CD4-positive, alpha-beta memory T cell (primary cell): ENCODE measurements at places on chromosomes 7 and 10.

DNA sequence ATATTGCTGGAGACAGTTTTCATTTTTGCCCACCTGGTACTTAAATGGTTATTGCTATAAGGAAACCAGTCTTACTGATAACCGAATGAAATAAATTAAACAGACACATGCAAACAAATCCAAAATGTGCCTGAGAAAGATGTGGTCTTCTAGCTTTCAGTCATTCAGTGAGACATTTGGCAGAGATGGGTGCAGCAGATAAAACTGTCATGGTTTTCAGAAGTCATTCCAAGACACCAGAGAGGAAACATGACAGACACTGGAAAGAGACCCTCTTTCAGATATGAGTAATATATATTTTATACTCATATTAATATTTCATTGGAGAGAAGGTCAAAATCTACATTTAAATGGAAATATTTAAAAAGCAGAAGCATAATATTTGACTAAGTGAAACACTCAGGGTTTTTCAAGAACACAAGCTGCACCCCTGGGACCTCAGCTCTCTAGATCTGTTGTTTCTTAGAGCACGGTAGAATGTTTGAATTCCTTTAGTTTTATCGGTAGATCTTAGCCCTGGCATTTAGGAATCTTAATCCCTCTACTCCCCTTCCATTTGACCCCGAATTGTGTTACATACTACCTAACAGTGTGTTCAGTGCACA lies 246.1 kb downstream of the AUTS2 start:
- H3K4me3 ChIP-seq = no peak overlapping the region
- no peaks in the 10 kb centered on the region for H3K4me1 ChIP-seq
- DNase-seq = no peak

- H3K4me1 ChIP-seq = no peaks in the 10 kb centered on the region
- H3K4me3 ChIP-seq = no peak overlapping the region
- H3K36me3 ChIP-seq = no peaks in the 10 kb centered on the region
- no peaks in the 10 kb centered on the region for H3K27me3 ChIP-seq
- H3K27ac ChIP-seq = no peak overlapping the region
- DNase-seq = no peak
Observed at GRCh38 chr7:91465595-91466061, 201.4 kb downstream of the FZD1 start.

GRCh38 chr10:13860886-13861285 lies 274.1 kb downstream of the PRPF18 start:
- no peak for DNase-seq
- no peaks in the 10 kb centered on the region for H3K27me3 ChIP-seq
- no peak overlapping the region for H3K27ac ChIP-seq
- H3K36me3 ChIP-seq = no peaks in the 10 kb centered on the region

DNA sequence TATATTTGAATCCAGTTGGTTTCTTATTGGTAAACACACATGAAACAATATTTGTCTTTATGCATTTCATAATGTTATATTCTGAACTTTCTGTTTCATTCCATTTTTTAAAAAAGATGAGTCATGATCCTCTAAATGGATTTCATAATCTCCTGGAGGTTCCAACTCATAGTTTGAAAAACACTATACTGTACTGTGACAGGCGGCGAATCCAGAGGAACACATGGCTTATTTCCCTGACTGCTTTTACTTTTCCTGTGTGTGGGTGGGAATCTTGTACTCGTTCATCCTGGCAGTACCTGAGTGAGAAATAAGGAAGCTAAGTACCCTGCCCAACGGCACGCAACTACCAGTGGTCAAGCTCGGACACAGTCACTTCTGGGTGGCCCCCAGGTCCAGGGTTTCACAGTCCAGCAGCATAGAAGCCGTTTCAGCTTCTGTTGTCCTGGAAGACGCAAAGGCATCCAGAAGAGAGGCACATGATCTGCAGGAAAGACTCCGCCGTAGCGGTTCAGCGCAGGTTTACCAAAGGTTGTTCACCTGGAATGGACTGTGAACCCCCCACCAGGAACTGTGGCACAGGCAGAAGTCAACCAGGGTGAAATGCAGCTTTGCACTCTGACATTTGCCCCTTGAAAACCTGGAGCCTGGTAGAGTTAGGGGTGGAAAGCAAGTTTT lies 117.7 kb downstream of the CCNY start:
- H3K36me3 ChIP-seq = no peaks in the 10 kb centered on the region
- no peak overlapping the region for H3K27ac ChIP-seq
- H3K27me3 ChIP-seq = no peaks in the 10 kb centered on the region
- H3K4me1 ChIP-seq = peaks cover 88% of the 10 kb centered on the region

- no peaks in the 10 kb centered on the region for H3K4me1 ChIP-seq
- no peak for DNase-seq
- no peaks in the 10 kb centered on the region for H3K27me3 ChIP-seq
- no peak overlapping the region for H3K27ac ChIP-seq
- no peaks in the 10 kb centered on the region for H3K36me3 ChIP-seq
- no peak overlapping the region for H3K4me3 ChIP-seq
Observed at GRCh38 chr7:93883078-93883916, 7.3 kb downstream of the TFPI2 start.

GRCh38 chr10:16746856-16747255 lies 70.4 kb downstream of the RSU1 start:
- no peak for DNase-seq
- H3K4me1 ChIP-seq = no peaks in the 10 kb centered on the region
- H3K36me3 ChIP-seq = peaks cover 3% of the 10 kb centered on the region
- H3K27me3 ChIP-seq = no peaks in the 10 kb centered on the region

GRCh38 chr10:114684822-114685209 lies 26.7 kb upstream of the ABLIM1 start:
- no peak for DNase-seq
- no peaks in the 10 kb centered on the region for H3K4me1 ChIP-seq
- no peaks in the 10 kb centered on the region for H3K27me3 ChIP-seq
- no peak overlapping the region for H3K27ac ChIP-seq

GRCh38 chr10:28677888-28678686 lies 766 bp downstream of the BAMBI start:
- peak overlapping the region; percentile 49 for H3K4me3 ChIP-seq
- no peaks in the 10 kb centered on the region for H3K36me3 ChIP-seq
- no peak for DNase-seq
- peaks cover 26% of the 10 kb centered on the region for H3K4me1 ChIP-seq
- peaks cover 34% of the 10 kb centered on the region for H3K27me3 ChIP-seq
- no peak overlapping the region for H3K27ac ChIP-seq

GRCh38 chr7:114723308-114723707 lies 198.6 kb upstream of the MDFIC start:
- H3K27ac ChIP-seq = no peak overlapping the region
- no peak overlapping the region for H3K4me3 ChIP-seq
- no peaks in the 10 kb centered on the region for H3K4me1 ChIP-seq

GRCh38 chr10:123901621-123902020 lies 10.0 kb upstream of the CPXM2 start:
- H3K36me3 ChIP-seq = no peaks in the 10 kb centered on the region
- DNase-seq = no peak
- H3K27ac ChIP-seq = no peak overlapping the region

DNA sequence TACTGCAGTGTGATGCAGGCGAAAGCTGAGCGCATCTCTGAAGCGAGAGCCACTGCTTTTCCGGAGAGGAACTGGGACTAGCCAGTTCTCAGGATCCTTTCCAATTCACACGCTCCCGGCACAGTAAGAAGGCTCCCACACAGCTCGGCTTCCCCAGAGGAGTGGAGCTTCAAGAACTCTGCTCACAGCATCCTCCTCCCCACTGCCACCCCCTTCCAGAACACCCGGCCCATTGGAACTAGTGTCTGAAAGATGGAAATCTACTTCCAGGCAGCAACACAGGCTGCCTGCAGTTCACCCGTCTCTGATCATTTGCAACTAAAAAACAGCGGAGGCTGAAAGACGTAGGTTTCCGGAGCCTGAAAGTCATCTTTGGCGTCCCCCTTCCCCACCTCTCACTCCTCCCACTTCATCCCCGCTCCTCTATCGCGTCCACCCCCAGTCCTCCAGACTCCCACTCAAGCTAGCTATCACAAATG lies at the start of gene DGKB:
DGKB (minus strand) TSS at position 163 of the 479 bp plus-strand sequence.
- H3K4me3 ChIP-seq = no peak within 1 kb of the TSS
- H3K27ac ChIP-seq = no peak within 1 kb of the TSS
- H3K36me3 ChIP-seq = no peaks in the 10 kb centered on the region
- H3K4me1 ChIP-seq = no peaks in the 10 kb centered on the region
- no peak for DNase-seq
